ENCODE measurements at places on chromosomes 3 and 15.

- no peak for DNase-seq
These were observed 460.8 kb downstream of the MAGI1 start for GRCh38 chr3:65577843-65578430.

DNA sequence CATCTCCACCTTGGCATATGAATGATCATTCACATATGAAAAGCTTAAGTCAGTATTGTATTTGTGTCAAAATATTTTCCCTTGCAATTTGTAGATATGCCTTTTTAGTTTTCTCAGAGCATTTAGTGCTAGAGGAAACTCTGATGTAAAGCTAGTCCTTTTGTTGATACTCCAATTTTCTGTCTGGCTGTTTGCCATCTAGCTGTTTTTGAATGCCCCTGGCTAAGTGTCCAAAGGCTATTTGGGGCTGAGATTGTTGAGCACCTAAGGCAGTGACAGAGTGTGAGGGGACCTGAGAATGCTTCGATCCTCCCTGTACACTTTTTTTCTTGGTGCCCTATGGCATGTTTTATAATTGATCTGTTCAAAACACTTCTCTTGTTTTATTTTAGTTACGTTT, 3.1 kb downstream of the SLC51B start:
- DNase-seq: no peak

DNA sequence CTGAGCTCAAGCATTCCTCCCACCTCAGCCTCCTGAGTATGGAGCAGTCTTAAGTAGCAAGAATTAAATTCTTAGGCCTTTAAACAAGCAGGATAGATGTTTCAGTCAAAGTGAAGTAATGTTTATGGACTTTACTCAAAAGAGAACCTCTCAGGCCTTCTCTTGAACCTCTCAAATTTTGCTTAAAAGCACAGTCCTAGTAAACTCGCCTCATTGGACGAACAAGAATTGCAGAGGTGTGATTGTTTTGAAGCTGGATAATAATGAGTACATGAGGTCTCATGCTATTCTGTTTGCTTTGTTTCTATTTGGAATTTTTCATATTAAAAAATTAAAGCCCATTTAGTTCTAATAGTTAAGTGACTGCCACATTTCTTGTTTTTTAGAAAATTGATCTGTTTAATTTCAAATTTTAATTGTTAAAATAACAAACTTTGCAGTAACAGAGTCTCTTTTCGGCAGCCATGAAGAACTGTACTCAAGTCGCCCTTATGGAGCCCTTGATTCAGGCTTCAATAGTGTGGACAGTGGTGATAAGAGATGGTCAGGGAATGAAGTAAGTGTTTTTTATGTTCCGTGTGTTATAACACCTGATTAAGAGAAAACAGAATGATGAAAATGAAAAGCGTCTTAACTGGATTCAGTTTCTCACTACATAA, 39.4 kb downstream of the LRCH3 start:
- no peak for DNase-seq

GRCh38 chr3:169998668-169999131, 32.1 kb downstream of the SEC62 start:
- no peak for DNase-seq

DNA sequence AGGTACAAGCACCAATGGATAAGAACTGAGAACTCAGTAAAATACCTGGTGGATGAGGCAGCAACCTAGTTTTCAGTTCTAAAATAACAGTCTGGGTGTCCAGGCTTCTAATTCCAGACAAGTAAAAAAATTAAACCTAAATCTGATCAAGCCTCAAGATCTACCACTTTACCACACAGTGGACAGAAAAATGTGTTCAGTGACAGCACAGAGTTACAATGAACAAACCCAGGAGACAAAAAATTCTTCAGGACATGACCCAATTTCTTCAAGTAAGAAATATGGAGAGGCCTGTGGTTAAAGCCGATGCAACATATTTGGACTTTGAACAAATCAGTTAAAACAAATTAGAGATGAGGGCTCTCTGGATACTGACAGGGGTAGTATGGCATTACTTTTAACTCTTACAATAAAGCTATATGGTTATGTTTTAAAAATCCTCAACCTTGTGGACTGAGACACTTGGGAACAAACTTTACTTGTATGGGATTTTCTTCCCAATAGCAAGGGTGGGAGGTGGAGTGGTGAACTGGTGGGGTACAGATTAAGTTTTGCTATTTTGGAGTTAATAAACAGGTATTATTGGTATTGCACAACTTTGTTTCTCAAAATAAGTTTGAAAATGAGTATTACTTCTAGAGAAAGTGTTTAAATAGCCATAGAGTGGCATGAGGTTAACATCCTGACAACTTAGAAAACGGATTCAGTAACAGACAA, 14.2 kb downstream of the CCNL1 start:
- no peak for DNase-seq

DNA sequence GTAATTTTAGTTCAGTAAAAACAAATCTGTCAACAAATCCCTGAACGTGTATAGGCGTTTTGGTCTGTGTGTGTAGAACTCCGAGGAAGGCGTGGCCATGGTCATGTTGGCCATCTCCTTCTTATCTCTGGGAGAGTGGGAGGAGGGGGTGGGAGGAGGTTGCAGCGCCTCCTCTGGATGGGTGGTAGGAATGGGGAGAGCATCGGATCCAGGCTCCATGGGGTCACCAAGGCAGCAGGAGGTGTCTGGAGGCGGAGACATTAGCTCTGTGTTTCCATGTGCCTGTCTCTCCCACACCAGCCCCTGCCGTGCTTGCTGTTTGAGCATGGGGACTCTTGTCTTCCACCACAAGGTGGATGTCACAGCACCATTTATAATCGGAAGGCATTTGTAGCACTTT, 34.5 kb upstream of the TRPM1 start:
- no peak for DNase-seq

DNA sequence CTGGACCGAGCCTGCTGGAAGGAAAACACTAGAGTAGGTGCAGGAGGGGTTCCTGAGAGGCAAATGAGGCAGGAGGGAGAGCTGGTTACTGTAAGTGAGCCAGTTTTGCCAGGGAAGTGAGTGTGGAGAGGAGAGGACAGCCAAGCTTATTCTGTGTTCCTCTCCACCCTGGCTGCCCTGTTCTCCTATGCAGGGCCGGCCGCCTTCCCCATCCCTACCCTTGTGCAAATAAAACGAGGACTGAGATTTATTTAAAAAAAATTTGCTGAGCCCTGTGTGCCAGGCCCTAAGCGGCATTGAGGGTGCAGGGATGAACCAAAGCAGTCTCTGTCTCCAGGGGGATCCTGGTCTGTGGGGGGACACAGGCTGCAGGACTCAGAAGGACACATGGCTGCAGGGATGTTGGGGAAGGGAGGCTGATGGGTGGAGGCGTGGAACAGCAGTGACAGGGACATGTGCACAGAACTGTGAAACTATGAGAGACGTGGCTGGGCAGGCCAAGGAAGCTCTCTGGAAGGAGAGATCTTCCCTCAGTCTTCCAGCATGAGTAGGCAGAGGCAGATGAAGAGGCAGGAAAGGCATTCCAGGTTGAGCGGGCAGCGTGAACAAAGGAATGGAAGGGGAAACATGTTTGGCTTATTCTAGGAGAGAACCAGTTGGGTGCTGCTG, 12.1 kb downstream of the CORO2B start:
- no peak for DNase-seq

All from cerebellar nuclear complex (tissue), 1 donor.